Dermis microvascular lymphatic vessel endothelial cell (primary cell): ENCODE measurements at places on chromosomes 7 and 10.

DNA sequence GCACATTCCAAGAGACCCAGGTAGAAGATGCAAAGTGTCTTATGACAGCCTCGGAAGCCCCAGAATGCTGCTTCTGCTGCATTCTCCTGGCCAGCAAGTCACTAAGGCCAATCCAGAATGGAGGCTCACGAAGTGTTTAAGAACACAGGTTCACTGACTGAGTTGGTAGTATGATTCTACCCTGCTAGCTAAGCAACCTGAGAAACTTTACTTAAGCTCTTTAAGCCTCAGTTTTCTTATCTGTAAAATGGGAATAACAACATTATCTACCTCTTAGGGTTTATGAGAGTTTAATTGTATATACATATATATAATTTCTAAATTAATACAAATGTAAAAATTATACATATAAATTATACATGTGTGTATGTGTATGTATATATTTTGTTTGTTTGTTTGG is 22.8 kb upstream of the SAMD8 start:
- DNase-seq = no peak

GRCh38 chr10:100826983-100827818 is 81.8 kb downstream of the PAX2 start:
- peak; percentile 6 for DNase-seq

GRCh38 chr7:50397320-50397970 is 52.7 kb downstream of the FIGNL1 start:
- DNase-seq = no peak

DNA sequence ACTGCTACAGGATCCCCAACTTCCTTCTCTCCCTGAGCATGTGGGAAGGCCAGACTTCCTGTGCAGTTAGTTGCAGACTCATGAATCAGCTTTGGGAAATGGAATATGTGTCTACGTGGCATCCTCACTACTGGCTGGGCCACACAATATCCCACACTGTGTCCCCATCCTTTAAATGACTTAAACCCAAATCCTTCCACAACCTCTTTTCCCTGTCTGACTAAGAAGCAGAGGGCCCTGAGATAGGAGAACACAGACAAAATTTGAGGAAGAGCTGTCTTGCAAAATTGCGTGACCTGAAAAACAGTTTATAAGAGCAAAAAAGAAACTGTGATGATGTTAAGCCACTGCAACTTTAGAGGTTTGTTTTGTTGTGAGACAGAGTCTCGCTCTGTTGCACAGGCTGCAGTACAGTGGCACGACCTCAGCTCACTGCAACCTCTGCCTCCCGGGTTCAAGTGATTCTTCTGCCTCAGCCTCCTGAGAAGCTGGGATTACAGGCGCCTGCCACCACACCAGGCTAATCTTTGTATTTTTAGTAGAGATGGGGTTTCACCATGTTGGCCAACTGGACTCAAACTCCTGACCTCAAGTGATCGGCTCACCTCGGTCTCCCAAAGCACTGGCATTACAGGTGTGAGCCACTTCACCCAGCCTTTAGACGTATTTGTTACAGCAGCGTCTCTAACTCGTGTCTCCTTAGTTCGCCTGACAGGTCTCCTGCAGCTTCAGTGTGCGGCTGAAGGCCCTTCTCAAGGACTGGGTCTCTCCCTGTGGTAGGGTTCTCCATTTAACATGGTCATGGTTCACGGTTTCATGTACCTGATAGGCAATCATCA is 46.9 kb upstream of the SFMBT2 start:
- no peak for DNase-seq

GRCh38 chr7:129784783-129785684 is 167.7 kb downstream of the UBE2H start:
- DNase-seq = no peak

GRCh38 chr10:113480851-113481502 is 71.9 kb upstream of the HABP2 start:
- no peak for DNase-seq

DNA sequence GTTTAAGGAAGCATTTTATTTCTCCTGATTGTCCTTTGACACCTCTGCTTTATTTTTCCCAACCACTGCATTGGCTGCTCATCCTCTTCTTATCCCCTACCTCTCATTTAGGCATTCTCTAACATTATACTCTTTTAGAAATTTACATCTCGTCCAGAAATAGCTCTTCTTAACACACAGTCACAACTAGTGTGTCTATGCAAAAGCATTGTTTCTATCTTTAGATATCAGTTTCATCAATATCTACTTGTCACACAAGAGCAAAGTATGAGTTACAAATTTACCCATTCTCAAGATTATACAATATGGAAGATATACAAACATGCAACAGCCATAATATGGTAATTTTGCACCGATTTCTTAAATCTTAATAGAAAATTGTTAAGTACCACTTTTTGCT is 35.7 kb upstream of the MDFIC start:
- DNase-seq = no peak

- no peak for DNase-seq
Measured at GRCh38 chr10:133277993-133278576, 1.4 kb upstream of the ADAM8 start.

DNA sequence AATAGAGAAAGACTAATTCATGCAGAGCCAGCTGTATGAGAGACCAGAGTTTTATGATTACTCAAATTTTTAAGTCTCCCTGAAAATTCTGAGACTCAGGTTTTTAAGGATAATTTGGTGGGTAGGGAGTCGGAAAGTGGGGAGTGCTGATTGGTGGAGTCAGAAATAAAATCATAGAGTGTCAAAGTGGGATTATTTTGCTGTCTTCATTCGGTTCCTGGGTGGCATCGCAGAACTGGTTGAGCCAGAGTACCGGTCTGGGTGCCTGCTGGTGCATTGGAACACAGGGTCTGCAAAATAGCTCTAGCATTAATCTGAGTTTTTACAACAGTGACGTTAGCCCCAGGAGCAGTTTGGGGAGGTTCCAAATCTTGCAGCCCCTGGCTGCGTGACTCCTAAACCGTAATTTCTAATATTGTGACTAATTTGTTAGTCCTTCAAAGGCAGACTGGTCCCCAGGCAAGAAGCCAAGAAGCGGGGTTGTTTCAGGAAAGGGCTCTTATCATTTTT is 32.4 kb downstream of the GPRIN2 start:
- DNase-seq = no peak

DNA sequence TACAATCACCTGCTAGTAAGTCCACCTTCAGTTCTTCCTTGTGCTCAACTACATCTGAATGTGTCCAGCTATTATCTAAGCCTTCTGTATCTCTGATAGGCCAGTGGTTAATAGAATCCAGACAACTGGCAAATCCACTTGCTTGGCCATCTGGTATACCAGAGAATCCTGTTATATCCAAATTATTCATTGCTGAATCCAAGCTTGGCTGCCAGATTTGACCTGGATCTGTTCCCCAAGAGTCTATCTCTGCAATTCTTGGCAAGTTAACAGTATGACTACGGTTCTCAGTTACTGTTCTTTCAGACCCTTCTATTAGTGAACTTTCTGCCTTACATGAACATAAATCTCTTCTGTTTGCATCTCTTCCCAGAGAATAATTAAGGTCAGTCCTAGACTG is 154.6 kb upstream of the TARP start:
- no peak for DNase-seq

DNA sequence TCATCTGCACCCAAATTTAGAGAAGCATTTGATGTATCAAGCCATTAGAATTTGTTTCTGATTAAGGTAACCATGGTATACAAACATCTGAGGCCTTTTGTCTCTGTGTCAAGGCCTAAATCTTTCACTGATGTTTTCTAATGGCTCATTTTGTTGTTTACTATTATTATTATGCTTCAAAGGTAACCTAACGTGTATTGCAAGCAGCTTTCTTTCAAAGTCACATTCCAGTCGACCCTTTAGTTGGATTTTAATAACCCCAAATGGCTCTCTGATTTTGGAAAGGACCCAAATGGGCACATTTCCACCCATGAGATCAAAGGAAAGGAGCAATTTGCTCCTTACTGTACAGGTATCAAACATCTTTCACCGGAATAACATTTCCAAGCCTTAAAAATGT is 46.7 kb upstream of the WNT16 start:
- DNase-seq = no peak

DNA sequence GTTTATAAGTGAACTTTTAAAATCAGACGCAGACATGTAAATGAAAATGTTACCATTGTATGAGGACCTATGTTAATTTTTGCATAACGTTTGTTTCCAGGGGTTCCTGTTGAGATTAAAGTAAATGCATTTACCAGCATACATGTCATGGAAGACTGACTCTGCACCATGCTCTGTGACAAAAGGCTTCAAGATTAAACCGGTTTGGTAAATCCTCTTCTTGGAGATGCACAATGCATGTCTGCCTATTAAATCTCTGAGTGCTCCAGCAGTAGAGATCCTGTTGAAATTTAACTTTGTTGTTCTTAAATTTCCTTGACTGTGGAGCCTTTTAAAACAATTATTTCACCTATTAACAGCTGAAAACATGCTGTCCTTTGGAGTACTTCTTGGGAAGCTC is 36.5 kb upstream of the JAZF1 start:
- DNase-seq = no peak

DNA sequence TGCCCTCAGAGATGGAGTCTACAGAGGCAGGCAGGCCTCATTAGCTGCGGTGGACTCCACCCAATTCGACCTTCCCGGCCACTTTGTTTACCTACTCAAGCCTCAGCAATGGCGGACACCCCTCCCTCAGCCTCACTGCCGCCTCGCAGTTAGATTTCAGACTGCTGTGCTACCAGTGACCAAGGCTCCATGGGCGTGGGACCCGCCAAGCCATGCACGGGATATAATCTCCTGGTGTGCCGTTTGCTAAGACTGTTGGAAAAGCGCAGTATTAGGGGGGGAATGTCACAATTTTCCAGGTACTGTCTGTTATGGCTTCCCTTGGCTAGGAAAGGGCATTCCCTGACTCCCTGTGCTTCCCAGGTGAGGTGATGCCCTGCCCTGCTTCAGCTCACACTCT is 252.3 kb downstream of the ARL4A start:
- no peak for DNase-seq

DNA sequence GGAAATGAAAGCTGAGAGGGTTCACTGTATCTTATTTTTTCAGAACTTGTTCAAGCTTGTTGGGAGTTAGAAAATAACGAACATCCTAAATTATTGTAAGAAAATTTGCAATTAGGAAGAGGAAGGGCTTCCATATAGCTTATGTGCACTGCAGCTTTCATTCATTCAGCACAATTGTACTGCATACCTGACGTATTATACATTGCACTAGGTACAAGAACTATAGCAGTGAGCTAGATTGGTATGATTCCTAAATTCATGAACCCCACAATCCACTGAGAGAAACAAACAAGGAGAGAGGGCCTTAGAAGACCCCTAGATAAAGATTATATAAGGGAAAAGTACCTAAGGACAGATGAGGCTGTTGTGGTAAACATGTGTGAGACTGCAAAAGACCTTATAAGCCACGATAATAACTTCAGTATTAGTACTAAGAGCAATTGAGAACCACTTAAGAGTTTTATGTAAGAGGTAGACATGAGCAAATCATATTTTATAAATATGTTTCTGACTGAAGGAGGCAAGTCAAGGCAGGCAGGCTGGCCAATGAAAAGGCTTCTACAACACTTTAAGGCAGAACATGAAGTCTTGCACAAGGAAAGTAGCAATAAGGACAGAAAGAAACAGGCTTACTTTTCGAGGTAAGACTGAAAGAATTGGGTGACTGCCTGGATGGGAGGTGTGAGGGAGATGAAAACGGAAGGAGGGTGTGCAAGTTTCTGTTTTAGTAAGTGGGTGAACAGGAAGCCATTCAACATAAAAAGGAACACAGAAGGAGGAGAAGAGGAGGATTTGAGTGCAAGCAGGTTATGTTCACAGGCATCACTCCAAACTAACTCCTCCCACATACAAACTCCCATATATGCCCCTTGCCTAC is 77.9 kb upstream of the LRRN3 start:
- no peak for DNase-seq

DNA sequence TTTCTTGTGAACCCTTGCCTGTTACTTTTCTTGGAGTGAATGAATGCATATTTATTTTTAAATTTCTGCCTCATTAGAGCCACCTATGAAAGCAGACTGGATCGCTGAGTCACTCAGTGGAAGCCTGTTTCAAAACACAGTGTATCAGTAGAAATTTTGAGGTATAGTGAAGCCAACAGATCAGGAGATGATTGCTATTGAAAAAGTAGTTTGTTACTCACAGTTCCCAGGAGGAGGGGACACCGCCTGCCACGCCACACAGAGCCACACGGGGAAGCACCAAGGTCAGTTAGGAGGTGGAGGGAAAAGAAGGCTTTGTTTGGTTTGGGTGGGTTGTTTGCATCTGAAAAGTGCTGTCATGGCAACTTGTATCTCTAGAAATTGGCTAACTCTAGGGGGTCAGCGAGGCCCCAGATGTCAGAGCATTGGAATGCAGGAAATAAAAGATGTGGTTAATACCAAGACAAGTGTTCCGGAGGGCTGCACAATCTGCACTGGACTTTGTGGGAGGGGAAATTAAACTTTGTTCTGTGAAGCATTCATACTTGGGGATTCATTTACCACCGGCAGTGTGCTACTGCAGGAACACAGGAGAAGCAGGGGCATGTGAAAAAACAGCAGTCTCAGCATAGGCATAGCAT is 106.4 kb upstream of the SDK1 start:
- peak; percentile 80 for DNase-seq

GRCh38 chr10:5381187-5381586 is 16.4 kb downstream of the UCN3 start:
- DNase-seq = no peak

DNA sequence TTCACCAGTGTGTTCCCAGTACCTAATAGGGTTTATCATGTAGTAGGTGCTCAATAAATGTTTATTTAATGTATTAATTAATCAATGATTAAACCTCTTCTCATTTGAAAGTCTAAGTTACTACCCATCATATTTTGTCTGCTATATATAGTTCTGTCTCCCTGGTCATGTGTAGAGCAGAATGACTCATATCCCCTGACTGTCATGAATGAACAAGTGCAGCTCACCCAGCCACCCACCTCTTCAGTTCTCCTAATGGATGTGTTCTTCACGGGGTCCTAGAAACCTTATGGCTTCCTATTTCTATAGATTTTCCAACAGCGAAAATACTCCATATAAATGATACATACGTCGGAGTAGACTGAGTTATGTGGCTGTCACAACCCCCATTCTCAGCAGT is 64.5 kb downstream of the HIF1AN start:
- no peak for DNase-seq

DNA sequence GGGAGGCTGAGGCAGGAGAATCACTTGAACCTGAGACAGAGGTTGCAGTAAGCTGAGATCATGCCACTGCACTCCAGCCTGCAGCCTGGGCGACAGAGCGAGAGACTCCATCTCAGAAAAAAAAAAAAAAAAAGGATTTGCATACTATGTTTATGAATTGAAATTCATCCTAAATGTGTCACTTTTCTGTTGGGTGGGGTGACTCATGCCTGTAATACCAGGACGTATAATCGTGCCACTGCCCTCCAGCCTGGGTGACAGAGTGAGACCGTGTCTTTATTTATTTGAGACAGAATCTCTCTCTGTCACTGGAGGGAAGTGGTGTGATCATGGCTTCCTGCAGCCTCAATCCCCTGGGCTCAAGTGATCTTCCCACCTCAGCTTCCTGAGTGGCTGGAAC is 5.8 kb downstream of the ZNF212 start:
- peak; percentile 20 for DNase-seq
